ENCODE measurements at places on chromosomes 7 and 10.

DNA sequence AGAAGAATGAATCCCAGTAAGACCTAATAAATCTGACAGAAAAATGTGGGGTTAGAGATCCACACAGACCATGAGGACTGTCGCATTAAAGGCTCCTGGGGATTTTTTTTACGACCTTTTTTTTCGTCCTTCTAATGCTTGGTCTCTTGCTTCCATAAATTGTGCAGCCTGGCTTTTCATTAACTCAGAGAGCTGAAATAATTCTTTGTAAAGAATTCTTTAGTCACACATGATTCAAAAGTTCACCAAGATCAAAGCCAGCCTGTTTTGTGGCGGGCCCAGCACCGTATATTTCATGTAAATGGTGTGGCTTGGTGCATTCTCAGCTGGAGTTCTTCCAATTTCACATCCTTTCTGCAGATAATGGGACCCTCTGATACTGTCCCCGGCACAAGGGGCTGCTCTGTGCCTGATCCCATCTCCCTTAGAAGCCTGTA is 206.6 kb upstream of the BMPER start:
- peak; percentile 76 for DNase-seq

DNA sequence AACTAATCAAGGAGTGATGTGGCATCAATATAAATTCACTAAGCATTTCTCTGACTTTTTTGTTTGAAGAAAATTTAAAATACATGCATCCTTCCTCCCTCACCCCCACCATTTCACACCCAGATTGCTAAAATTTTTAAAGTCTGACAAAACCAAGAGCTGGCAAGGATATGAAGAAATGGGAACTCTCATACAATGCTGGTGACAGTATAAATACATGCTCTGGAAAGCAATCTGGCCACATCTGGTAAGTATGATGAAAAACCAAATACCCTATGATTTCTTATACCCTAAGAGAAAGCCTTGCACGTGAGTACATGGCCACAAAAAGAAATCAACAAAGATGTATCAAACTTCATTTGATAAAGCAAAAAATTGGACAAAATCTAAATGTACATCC is 31.2 kb downstream of the P4HA1 start:
- DNase-seq: no peak

DNA sequence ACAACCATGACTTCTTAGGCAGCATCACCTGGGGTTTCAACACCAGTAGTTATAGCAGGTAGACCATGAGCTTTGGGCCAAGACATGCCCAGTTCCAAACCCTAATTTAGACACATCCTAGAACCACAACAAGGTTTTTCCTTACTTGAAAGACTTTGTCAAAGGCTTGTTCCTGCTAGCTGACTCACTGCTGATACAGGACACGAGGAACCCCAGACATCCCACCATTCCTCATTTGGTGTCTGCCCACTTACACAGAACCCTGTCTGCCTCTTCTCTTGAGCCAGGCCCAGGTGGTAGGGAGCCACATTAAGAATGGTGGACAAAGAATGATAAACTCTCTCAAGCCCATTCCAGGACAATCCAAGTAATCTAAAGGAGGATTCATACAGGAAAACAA is 109.0 kb downstream of the CCDC71L start:
- DNase-seq: no peak

- no peak for DNase-seq
Observed at GRCh38 chr7:155527664-155528063, 18.7 kb downstream of the CNPY1 start.

- DNase-seq: no peak
Observed at GRCh38 chr10:36739884-36740445, 385.4 kb upstream of the ANKRD30A start.

DNA sequence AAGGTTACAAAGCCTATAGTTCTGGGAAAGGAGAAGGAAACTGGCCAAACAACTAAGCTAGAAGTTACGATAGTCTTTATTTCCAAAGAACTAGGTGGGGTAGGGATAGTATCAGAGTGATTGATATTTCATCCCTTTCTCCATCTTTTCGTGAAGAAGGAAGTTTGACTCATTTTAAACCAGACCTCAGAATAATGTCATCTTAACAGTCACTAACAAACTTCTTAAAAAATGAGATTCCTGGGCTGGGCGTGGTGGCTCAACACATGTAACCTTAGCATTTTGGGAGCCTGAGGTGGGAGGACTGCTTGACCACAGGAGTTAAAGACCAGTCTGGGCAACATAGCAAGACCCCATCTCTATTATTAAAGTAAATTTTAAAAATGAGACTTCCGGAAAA is 69.4 kb downstream of the ARL4A start:
- DNase-seq: no peak

- no peak for DNase-seq
Observed at GRCh38 chr7:106309362-106309761, 24.6 kb upstream of the NAMPT start.

DNA sequence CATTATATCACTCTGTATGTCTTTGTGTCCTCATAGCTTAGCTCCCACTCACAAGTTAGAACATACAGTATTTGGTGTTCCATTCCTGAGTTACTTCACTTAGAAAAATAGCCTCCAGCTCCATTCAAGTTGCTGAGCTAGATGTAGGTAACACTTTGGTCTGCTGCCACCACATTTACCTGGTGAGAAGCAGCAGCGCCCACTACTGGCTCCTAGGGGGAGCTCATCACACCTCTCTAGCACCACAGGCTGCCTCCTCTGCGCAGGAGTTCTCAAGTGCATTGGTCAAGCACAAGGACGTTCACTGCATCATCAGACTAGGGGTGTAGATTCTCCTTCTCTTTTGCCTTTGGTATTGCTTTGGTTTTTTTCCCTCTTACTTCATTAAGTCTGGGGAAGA is 530.9 kb upstream of the AUTS2 start:
- no peak for DNase-seq

DNA sequence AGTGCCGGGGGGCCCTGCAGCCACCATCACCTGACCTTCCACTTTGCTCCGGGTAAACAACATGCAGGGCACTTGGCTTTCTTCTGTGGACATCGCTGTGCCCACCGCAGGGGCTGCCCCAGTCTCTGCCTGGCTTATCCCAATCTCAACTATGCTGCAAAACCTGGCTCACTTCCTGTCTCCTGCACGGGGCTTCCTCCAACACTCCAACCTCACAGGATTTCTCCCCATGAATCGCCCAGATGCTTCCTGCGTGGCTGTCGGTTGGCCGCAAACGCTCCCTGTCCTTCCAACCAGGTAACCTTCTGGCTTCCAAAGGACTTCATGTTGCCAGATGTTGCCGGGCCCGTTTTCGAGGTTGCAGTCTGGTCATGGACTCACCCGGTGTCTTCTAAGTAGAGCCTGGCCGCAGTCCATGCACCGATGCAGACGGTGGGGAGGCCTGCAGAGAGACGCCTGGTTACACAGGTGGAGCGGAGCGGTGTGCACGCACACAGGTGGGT is 109.0 kb downstream of the VIPR2 start:
- DNase-seq: no peak

DNA sequence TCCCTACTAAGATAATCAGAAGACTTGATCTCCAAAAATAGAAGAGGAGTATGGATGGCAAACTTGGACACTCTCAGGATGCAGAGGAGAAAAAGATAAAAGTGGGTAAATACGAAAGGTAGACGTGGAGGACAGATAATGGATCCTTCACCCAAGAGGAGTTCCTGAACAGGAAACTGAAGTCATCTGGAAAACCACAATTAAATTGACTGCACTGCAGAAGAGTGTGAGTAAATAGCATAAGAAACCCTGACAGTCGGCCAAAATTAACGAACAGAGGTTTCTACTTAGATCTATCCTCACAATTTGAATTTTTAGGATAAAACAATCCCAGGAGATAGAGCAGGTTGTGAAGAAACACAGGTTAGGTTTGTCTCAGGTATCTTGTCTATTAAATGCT is 70.5 kb downstream of the SDK1 start:
- DNase-seq: no peak

DNA sequence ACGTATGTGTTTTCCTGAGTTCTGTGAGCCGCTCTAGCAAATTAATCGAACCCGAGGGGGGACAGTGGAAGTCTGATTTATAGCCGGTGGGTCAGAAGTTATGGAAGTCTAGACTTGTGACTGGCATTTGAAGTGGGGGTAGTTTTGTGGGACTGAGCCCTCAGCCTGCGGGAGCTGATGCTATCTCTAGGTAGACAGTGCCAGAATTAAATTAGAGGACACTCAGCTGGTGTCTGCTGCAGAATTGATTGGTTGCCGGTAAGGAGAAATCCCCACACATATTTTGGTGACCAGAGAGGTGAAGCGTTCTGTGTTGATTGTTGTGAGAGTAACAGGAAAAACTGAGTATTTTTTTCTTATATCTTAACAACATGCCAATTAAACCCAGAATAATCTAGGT is 143.8 kb upstream of the ADCY1 start:
- DNase-seq: no peak

DNA sequence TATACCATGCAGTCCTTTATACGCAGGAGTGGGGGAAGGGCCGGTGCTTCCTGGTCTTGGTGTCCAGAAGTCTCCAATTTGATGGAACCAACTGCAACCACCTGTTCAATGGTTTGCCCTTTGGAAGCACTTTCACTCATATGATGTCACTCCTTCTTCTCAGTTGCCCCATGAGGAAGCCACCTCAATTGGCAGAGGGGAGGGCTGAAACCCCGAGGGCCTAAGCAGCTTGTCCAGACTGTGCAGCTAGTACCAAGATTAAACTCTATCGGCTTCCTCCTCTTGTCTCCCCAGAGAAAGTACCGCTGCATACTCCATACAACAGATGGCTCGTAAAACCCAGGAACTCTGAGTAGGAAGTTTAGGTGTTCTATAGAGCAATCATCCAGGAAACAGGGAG is 789.4 kb downstream of the TYW1 start:
- DNase-seq: no peak

DNA sequence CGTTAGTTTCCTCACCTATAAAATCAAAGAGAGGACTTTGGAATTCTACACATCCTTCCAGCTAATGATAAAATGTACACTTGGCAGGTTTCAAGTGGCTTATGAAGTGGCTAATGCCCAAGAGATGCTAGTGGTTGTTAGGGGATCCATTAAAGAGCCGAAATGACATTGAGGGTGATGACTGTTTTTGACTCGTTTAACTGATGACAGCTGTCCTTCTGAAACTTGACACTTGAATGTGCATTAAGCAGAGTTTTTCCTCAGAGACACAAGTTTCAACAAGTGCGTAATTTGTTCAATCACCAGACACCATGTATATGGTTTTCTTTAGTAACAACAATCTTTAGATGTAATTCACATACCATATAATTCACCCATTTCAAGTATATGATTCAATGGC is 1.6 kb upstream of the PRF1 start:
- no peak for DNase-seq

- DNase-seq: no peak
Observed at GRCh38 chr10:133072720-133073390, 14.9 kb upstream of the ADGRA1 start.

GRCh38 chr7:158135931-158136330 is 451.7 kb downstream of the PTPRN2 start:
- no peak for DNase-seq

GRCh38 chr7:141158561-141158960 is 84.7 kb downstream of the TMEM178B start:
- DNase-seq: peak; percentile 94

DNA sequence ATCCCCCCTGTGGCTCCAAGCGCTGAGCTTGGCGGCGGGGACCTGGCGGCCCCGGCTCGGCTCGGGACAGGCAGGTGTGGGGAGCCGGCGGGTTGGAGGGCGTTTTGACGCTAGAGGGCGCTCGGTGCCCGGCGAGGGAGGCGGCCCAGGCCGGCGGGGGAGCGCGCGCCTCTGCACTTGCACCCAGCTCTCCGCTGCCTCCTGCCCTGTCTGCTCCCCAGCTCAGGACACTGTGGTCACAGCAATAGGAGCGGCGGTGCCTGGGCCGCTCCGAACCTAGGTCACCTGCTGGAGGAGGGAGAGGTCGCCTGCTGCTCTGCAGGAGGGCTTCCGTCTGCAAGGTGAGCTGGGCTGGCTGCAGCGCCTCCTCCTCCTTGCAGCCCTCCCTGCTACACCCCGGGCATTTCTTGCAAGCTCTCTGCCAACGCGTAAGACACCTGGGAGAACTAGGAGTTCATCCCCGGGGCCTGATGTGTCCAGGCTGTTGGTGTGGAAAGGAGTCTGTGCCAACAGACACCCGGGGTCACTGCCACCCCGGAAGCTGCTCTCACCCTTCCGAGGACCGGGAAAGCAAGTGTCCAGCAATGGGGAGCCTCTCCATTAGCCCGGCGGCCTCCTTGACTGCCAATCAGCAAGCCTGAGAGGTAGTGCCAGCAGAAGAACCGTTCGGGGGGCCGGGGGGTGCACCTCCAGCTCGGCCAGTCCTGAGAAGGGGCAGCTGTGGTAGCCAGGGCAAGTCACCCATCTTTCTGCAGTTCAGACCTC is 620.4 kb downstream of the GALNT17 start:
- no peak for DNase-seq

DNA sequence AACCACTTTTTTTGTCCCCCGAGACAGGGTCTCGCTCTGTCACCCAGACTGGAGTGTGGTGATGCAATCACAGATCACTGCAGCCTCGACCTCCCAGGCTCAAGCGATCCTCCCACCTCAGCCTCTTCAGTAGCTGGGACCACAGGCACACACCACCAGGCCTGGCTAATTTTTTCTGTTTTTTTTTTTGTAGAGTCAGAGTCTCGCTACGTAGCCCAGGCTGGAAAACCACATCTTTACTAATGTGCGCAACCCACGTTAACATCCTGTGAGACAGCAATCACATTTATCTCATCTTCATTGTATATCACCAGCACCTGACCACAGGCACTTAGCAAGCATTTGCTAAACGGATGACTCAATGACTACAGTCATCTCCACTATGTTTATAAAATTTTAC is 77.8 kb upstream of the ATP6V0A4 start:
- no peak for DNase-seq

- no peak for DNase-seq
Observed at GRCh38 chr10:107118866-107119265, 45.6 kb downstream of the SORCS1 start.

GRCh38 chr10:17423632-17424186 is 30.7 kb downstream of the ST8SIA6 start:
- DNase-seq: no peak

GRCh38 chr10:104802941-104803340 is 161.9 kb downstream of the SORCS3 start:
- DNase-seq: no peak

- DNase-seq: no peak
Observed at GRCh38 chr10:35540296-35541164, 64.6 kb upstream of the GJD4 start.

- DNase-seq: no peak
Observed at GRCh38 chr7:1368184-1368681, 91.0 kb downstream of the MICALL2 start.

DNA sequence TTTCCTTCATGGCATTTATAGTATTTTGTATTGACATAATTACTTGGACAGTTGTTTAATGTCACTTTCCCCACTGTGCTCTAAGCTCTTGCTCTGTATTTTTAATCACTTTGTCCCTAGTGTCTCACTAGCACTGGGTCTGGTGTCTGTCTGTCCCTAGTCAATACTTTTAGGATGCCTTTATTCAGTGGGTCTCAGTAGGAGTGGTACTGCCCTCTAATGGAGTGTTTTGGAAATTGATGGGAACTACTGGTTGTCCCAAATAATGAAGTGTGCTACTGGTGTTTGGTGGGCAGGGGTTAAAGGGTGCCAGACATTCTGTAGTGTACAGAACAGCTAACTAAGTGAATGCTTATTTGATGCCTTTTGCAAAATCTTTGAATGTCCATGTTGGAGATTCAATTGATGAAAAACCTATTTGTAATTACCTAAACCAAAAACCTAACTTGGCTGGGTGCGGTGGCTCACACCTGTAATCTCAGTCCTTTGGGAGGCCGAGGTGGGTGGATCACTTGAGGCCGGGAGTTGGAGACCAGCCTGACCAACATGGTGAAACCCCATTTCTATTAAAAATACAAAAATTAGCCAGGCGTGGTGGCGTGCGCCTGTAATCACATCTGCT is 33.3 kb downstream of the CDK14 start:
- peak; percentile 32 for DNase-seq

Measured in foreskin melanocyte (primary cell).